ENCODE measurements at places on chromosomes 3 and 15.

- no peak for DNase-seq
These were observed 11.2 kb downstream of the CDCP1 start for GRCh38 chr3:45134758-45135521.

GRCh38 chr3:146416366-146416765 lies 53.0 kb downstream of the PLSCR2 start:
- no peak for DNase-seq

GRCh38 chr3:22172964-22173363 lies 422.0 kb upstream of the ZNF385D start:
- no peak for DNase-seq

DNA sequence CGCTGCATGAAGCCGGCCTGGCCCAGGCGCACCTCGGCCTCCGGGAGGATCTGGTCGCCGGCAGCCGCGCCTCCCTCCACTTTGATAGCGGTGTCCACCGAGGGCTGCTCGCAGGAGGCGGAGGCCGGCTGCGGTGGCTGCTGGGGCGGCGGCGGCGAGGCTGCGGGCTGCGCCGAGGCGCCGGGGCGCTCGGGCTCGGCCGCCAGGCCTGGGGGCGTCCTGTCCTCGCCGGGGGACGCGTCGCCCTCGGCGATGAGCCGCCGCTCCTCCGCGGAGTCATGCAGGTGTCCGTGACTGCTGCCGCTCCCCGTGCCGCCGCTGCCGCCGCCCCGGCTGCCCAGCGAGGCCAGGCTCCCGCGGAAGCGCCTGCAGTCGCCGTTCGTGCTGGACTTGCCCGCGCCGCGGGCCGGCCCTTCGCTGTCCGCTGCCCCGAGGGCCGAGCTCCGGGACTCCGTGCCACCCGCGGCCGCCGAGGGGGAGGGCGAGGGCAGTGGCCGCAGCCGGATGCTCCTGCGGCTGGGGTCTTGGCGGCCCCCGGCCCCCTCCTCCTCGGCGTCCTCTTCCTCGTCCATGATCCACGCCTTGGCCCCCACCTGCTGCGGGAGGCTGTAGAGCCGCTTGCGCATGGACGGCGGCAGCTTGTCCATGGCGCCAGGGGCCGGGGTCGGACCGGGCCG lies 996 bp downstream of the HCN4 start:
- DNase-seq: no peak

DNA sequence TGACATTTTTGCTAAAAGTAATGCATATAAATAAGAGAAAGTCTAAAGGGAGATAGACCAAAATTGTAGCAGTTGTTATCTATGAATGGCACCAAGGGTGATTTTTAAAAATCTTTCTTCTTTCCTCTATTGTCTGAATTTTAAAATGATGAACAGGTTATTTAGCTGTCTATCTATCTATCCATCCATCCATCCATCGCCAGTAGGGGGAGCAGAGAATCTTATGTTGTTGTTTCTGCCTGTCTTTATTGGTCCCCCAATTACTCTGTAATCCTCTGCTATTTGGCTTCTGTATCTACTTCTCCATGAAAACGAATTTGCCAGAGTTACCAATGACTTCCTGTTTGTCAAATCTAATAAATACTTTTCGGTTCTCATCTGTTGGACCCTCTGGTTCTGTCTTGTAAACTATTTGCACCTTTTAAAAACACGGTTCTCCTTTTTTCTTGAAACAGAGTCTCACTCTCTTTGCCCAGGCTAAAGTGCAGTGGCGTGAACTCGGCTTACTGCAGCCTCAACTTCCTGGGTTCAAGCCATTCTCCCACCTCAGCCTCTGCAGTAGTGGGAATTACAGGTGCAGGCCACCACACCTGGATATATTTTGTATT lies 86.0 kb downstream of the ECT2 start:
- no peak for DNase-seq

DNA sequence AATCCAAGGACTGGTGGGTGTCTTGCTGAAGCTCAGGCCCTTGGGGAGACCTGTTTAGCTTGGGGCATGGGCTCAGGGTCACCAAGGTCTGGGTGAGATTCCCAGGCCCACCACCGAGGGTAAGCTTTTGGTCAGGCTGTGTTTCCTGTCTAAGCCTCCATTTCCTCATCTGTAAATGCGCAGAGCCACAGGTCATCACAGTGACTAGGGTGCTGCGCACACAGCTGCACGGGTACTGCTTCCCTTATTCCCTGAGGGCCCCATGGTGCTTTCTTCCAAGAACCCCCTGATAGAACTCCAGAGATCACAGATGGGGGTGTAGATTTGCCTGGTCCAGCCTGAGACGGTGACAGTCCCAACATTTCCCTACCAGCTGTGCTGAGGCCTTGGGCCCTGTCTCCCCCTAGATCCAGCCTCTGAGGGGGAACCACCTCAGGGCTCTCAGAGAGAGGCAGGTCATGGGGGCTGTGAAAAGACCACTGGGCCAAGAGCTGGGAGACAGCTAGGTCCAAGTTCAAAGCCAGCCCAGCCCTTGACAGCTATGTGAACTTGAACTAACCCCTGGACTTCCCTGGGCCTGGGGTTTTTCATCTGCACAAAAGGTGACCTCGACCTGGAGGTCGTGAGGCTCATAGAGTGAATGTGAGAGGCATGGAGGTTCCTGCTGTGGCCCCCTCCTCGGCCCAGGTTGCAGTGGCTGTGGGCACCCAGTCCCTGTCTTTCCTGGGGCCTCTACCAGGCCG lies 60.7 kb downstream of the SEMA3G start:
- no peak for DNase-seq

Measured in effector CD4-positive, alpha-beta T cell (primary cell).